SHP77 treated with DMSO at 0.1 percent for 48 hours (cell line): ENCODE measurements at places on chromosomes 7 and 10.
A peak's percentile ranks its signal among the peaks of the same experiment; 100 is the strongest.

- DNase-seq = no peak
Measured at GRCh38 chr10:112394475-112394875, 20.6 kb downstream of the ACSL5 start.

DNA sequence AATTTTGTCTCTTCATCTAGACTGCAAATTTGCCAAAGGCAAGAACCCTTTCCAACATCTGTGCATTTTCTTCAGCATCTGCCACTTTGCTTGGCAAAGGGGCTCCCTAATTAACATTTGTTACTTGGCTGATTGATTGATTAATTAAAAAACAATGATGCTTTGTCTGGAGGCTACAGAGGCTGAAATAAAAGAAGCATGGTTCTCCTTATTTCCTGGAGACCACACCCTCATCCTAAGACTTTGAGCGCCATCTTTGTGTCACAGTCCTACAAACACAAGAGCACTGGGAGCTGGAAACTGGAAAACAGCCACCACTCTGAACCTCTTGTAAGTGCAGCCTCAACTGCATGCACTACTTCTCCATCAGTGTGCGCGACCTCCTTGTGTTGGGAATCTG is 189.2 kb downstream of the C7orf25 start:
- DNase-seq = no peak

GRCh38 chr10:115939101-115939854 is 333.7 kb downstream of the GFRA1 start:
- DNase-seq = no peak

GRCh38 chr10:97188261-97188711 is 2.5 kb upstream of the SLIT1 start:
- peak; percentile 71 for DNase-seq

- DNase-seq = no peak
Measured at GRCh38 chr7:153567426-153567825, 484.8 kb upstream of the DPP6 start.

- DNase-seq = no peak
Measured at GRCh38 chr7:129388333-129389098, 45.7 kb upstream of the STRIP2 start.

DNA sequence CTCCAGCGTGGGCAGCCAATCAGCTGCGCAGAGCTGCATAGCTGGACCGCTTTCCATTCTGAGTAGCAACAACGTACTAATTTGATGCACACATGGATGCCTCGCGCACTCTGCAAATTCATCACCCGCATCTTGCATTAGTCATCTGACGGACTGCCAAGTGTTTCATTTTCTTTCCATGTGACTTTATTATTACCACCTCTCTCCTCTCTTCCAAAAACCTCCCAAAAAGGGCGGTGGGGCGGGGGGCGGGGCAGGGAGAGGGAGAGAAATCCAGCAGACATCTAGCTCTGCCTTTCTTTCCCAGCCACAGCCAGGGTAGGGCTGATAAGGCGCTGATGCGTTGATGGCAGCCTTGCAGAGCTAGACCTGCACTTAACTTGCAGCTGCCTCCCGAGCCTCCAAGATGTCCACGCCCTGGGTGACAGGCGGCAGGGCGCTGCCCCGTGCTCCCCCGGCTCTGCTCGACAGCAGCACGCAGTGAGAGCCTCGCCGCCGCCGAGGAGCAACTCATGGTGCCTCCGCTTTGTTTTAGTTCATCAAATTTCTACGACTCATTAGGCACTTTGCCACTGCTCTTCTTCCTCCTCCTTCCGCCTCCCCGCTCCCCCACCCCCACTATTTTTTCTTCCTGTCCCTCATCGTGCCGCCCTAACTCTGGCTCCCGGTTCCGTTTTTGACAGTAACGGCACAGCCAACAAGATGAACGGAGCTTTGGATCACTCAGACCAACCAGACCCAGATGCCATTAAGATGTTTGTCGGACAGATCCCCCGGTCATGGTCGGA is 147.3 kb downstream of the CELF2 start:
- no peak for DNase-seq

DNA sequence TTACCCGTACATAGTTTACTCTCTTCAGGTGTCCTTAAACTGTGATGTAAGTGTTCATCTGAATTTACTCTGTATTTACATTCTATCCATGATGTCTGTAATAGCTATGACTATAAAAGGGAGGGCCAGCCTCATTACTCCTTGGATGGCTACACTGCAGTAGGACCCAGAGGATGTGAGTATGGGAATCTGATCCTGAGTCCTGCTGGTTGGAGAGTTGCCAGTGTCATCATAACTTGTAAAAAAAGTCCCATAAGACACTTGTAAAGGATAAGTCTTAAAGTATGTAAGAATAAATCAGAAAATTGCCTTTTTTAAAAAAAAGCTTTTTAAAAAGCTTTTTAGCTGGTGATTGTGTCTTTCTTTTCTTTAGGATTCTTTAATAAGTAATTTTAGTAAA is 95.4 kb downstream of the PPP1R9A start:
- DNase-seq = no peak

GRCh38 chr7:40324914-40325313 is 190.1 kb downstream of the SUGCT start:
- no peak for DNase-seq

DNA sequence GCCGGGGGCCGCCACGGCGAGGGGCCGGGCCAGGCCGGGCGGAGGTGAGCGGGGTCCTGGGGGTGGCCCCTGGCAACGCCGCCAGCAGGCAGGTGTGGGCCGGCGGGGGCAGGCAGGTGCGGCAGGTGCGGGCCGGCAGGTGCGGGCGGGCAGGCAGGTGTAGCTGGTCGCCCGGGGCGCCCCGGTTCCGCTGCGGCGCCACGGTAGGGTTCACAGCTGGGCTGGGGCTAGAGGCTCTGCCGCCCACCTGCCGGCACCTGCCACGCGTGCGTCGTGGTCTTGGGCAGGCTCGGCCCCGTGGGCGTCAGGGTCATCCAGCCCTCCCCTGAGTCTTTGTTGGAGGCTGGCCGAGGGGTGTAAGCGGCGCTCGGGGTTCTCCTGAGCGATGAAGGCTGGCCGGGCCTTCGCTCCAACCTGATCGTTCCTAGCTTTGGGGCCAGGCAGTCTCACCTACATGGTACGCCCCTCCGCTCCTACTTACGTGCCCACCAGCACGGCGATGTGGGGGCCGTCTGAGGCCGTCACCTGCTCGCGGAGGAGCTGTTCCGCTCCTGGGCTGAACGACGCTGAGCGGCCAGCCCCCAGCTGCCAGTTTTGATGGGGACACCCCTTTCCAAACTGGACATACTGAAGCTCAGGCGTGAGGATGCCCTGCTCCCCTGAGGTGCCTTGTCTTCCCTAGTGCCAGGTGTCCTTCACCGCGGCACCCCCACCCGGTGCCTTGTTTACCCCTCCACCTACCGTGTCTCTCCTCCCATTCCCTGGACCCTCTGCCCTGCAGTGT is 493 bp downstream of the ZMIZ2 start:
- no peak for DNase-seq

- no peak for DNase-seq
Measured at GRCh38 chr10:123636598-123637325, 29.4 kb upstream of the GPR26 start.

- no peak for DNase-seq
Measured at GRCh38 chr10:7906128-7906527, 87.8 kb downstream of the TAF3 start.

GRCh38 chr7:128399991-128400390 is 9.8 kb downstream of the IMPDH1 start:
- no peak for DNase-seq

DNA sequence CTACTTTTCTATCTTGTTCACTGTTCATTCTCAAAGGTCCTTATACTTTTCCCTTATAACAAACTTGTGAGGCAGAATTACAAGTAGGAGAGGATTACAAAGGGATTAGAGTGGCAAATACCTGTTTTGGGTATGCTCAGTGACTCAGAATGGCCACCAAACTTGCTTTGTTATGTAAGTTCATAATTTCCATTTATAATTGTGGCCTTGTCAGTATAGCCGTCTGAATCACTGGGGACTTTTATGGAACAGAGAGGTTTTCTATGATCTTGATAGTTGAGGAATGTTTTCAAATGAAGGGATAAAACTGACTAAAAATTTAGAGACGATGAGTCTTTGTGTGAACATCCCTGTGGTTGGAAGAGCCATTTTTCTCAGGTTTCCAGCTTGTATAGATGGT is 116.2 kb downstream of the SND1 start:
- DNase-seq = no peak

DNA sequence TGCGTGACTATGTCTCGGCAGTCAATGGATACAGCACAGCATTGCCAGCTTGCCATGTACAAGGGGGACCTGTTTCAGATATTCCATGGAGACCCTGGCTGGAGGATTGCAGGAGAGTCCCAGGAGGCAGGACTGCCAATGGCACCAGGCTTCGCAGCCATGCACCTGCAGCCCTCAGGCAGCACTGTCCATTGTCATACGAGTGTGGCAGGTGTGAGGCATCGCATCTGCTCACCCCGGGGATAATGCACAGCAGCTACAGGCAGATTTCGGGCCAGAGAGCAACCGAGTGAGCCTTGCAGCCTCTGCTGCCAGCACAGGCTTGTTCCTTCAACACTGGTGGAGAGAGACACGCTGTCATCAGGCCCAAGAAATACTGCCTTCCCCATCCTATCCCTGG is 415.1 kb downstream of the PAXIP1 start:
- DNase-seq = no peak

DNA sequence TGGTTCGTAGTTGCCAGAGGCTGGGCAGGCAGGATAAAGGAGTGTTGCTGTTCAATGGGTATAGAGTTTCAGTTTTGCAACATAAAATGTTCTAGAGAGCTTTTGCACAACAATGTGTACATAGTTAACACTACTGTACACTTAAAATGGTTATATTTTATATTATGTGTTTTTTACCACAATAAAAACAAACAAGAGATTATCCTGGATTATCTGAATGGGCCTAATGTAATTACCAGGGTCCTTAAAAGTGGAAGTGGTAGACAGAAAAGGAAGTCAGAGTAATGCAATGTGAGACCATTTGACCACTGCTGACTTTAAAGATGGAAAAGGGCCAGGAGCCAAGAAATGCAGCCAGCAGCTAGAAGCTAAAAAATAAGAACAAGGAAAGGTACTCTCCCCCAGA is 159.7 kb downstream of the SGMS1 start:
- no peak for DNase-seq

GRCh38 chr10:106942035-106942662 is 222.4 kb downstream of the SORCS1 start:
- no peak for DNase-seq

DNA sequence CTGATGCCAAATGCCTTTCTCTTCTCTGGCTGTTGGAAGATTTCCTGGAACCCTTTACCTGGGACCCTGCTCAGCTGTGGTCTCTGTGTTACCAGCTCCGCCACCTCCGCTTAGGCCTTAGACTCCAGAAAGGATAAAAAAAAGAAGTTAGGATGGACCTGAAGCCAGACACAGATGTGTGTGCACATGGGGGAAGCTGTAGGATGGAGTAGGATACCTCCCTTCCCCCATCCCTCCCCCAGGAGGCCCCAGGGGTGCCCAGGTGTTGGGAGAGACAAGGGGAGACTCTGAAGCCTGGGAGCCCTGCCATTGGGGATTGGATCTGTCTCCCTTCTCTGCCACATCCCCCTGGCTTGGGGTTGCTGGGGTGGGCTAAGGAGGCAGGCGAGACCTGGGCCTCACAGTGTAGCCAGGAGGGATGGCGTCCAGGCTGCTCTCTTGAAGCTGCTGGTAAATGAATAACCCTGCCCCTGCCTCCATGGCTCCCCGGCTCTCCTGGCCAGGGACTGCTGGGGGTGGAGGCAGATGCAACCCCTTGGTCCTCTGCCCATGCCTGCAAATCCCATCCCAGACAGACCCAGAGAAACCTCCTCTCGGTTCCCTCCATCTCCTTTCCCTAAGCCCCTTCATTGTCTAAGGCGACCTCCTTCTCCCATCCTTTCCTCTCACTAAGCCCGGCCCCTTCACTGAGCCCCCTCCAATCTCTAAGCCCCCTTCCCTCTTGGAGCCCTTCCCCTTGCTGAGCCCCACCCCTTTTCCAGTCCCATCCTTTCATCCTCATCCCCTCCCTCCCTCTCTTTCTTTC is 8.0 kb downstream of the CLDN3 start:
- no peak for DNase-seq

GRCh38 chr7:50062951-50063350 is 30.1 kb downstream of the ZPBP start:
- no peak for DNase-seq

DNA sequence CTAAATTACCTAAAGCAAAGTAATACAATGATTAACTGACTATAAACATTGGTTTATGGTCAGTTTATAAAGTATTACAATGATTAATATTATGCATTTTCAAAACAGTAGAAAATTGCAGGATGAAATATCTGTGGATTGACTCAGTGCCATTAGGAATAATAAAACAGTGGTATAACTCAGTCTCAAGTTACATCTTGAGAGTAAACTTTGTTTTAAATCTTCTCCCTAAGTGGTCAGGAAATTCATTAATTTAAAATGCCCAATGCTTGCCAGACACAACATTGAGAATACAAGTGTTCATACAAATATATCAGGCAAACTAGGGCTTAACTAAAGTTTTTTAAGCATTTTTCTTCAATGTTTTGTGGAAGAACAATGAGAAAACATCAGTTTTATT is 257.8 kb downstream of the ETV1 start:
- no peak for DNase-seq

DNA sequence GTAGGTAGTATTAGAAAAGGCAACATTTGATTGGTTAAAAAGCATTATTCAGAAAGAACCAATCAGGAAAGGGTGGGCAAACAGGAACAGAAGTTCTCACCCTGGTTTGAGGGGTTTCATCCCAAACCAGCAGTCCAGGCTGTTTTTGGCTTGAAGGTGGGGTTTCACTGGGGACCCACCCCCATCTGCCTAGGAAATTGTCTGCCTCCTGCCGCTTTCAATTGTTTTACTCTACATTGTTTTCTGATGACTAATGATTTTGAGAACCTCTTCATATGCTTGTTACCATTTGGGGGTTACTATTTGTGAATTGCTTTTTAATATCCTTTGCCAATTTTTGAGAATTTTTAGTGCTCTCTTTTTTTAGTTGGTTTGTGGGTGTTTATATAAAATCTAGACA is 3.3 kb upstream of the PCBD1 start:
- no peak for DNase-seq

DNA sequence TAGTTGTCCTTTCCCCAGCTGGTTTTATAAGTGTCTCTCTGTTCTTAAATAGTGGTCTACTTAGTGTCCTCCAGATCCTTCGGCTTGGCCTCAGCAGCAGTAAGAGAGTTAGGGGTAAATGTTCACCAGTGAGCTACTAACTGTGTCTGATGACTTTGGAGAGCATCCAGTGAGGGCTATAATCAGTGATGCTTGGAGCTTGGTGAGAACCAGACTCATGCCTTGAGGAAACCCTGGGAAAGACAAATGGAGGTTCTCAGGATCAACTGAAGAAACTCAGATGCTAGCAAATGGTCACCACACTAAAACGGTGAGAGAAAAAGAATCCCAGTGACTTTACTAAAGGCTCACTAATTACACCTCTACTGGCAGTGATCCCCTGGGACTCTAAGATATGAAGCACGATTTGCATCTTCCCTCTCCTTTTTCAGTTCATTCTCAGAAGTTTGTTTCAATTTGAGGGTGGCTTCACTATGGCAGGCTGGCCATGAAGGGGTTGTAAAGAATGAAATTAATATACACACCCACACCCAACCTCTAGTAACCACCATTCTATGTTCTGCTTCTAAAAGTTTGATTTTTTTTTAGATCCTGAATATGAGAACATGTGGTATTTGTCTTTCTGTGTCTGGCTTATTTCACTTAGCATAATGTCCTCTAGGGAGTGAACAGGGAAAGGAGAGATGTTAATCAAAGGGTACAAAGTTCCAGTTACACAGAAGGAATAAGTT is 177.9 kb downstream of the PDE1C start:
- DNase-seq = no peak
